ENCODE measurements at places on chromosomes 1 and 21.

GRCh38 chr1:11496551-11497080 lies 17.7 kb downstream of the DISP3 start:
- no peak for DNase-seq

- peak; percentile 64 for DNase-seq
These were observed 5.1 kb upstream of the HES4 start for GRCh38 chr1:1004780-1005697.

DNA sequence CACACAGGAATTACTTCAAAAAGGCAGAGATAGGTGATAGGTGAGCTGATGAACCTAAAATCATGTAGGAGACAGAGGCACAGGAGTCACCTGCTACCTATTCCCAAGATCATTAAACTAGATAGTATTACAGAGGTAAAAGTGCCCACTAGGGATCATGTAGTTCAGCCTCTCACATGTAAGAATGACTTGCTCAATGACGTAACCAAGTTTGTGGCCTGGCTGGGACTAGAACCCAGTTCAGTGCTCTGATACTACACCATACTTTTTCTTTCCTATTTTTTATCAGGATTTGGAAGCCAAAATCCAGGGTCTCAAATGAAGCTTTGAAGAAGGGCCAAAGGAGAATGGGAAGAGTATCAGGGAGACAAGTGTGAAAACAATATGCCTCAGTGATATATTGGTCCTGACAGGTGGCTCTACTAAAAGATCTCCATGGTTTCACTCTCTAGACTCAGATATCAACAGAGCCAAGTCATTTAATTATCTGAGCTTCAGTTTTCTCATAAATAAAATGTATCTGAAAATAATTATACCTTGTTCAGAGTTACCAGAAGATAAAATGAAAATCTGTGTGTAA lies 87.3 kb upstream of the SLFNL1 start:
- no peak for DNase-seq

DNA sequence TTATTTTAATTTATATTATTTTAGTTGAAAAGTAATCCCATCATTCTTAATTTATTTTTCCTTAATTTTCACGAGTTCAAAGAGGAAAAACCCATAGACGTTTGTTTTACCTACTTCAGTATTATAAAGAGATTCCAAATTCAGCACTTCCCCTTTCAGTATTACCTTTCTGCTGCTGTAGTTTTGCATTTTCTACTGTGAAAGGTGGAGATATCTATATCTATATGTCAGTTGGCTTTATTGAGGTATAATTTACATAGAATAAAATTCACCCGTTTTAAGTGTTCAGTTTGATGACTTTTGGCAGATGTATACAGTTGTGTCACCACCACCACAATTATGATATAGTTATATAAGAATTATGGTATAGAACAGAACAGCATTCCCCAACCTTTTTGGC lies 33.0 kb downstream of the MAST2 start:
- no peak for DNase-seq

GRCh38 chr21:30336596-30336995 lies 898 bp downstream of the KRTAP27-1 start:
- DNase-seq, result no peak

- DNase-seq, result peak; percentile 36
These were observed 21.0 kb upstream of the ARTN start for GRCh38 chr1:43912607-43913006.

GRCh38 chr1:154413177-154413783 lies 8.1 kb downstream of the IL6R start:
- no peak for DNase-seq

DNA sequence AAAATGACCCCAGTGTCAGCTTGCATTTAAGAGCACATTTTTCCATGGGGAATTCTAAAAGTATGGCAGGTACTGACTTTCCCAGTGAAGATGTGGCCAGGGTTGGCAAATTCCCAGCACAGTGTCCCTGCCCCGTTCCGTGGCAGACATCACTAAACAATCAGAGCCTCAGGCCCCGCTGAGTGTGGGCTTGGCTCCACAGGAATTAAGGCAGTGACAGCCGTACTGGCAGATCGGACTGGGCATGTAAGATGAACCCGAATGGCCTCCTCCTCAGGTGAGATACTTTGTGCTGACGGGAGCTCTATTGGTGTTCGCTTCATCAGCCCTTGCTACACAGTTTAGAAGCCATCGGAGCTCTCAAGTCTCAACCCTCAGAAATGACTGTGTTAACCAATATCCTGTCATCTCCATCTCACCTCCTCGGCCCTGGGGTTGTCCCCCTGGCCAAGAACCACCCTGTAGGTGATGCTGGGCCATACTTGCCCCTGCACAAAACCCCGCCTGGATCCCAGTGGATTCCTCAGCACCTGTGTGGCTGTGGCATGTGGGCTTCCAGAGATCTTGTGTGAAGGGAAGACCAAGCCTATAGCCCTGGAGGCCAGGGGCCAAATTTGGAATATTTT lies 29.0 kb upstream of the ABCG1 start:
- DNase-seq, result no peak

GRCh38 chr1:47444562-47445465 lies 7.0 kb downstream of the FOXD2 start:
- peak; percentile 48 for DNase-seq

- DNase-seq, result peak; percentile 39
These were observed 5.2 kb downstream of the H6PD start for GRCh38 chr1:9239622-9240401.

DNA sequence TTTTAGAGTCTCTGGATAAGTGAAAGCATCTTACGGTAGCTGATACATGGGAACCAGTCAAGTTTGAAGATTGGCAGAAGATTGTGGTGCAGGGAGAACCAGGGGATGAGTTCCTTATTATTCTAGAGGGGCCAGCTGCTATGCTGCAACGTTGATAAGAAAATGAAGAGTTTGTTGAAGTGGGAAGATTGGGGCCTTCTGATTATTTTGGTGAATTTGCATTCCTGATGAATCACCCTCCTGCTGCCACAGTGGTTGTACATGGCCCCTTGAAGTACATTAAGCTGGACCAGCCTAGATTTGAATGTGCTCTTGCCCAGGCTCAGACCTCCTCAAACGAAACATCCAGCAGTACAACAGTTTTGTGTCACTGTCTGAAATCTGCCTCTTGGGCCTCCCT lies 45.9 kb downstream of the BTBD8 start:
- DNase-seq, result no peak
